ENCODE measurements at places on chromosomes 5 and 9.

DNA sequence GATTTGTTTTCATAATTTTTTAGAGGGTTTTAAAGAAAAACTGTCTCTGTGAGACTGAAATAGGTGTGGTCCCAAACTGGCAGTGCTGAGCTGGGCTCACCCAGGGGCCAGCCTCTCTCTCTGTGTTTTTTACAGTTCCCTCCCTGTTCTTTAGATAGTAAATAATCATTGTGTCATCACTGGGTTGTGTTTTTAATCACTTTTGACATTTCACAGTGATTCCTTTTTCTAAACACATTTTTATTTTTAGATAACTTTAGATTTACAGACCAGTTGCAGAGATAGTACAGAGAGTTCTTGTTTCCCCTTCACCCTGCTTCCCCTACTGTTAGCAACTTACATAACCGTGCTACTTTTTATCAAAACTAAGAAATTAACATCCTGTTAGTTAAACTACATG, 44.4 kb downstream of the MAP1B start:
- no peak for DNase-seq

DNA sequence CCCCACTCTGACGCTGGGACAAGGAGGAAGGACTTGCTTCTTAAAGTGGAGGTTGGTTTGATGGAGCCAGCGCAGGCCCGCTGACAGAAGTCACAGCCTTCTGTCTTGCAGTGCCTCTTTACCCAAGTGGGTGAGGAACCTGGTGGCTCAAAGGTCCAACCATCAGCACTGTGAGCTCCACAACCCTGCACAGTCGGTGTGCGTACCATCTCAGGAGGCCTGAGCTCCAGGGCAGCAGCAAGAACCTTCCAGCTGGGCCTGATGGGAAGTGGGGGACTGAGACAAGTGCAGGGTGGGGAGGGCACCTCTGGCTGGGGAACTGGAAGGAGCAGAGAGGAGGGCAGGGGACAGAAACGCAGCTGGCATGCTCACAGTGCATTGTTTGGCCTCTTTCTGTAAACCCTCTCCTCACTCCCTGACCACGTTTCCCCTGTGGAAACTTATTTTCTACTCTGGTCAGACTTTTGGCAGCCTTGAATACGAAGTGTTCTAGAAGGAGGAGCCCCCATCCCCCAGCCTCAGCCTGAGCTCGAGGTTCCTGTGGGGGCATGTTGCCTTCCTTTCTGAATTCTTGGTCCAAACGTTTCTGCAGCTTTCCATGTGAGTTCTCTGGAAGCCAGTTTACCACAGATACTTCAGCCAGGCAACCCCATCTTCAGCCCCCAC, 178.5 kb upstream of the PITX1 start:
- no peak for DNase-seq

DNA sequence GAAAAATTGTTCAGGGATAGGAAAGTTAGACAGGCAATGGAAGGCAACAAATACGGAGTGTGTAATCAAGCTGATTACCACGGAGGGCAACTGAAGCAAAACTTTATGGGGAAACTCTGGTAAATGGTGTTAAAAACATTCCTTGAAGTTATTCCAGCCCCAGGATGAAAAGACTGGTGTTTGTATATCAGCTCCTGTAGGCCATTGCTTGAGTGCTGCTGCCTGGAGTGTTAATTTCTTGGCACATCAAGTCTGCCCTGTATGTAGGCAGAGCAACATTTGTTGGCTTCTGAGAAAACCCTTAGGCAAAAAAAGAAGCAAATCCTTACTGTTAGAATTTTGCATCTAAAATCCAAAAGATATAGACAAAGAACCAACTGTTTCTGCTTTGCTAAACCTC, 686.5 kb upstream of the ACO1 start:
- no peak for DNase-seq

DNA sequence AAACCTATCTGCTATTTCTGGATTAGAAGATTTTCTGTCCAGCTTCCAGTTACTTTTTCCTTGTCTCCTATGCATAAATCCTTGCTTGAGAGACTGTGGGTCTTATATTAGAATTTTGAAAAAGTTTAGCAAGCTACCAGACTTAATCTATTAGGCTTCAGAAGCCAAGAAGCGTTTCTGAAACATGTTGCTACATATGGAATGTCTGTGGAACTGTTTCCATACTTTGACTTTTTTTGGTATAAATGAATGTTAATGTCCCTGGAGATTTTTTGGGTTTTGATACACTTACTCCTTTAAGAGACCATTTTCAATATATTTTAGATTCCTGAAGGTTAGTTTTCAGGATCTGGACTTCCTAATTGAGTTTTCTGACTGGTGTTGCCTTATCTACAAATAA, 191.4 kb upstream of the SGCD start:
- no peak for DNase-seq

DNA sequence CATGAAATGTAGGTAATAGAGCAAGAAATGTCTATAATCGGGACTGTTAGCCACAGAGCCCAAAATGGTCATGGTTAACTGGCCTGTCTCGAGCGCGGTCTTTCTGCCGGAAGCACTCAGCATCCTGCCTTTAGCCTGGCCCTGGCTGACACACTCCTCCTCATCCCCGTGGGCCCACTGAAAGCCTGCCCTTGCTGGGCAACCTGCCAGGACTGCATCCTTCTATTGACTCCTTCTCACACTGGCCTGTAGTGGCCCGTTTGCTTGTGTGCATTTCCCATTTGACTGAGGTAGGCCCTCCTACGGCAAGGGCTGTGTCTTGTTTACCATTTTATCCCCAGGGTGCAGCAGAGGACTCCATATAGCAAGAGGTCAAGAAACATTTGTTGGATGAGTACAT, 215.7 kb downstream of the ATPSCKMT start:
- DNase-seq = no peak

GRCh38 chr5:33369485-33370465, 71.0 kb upstream of the TARS1 start:
- no peak for DNase-seq

- no peak for DNase-seq
Measured at GRCh38 chr9:99433095-99433494, 211.0 kb downstream of the SEC61B start.

GRCh38 chr9:110291921-110292557, 35.7 kb upstream of the TXN start:
- no peak for DNase-seq

DNA sequence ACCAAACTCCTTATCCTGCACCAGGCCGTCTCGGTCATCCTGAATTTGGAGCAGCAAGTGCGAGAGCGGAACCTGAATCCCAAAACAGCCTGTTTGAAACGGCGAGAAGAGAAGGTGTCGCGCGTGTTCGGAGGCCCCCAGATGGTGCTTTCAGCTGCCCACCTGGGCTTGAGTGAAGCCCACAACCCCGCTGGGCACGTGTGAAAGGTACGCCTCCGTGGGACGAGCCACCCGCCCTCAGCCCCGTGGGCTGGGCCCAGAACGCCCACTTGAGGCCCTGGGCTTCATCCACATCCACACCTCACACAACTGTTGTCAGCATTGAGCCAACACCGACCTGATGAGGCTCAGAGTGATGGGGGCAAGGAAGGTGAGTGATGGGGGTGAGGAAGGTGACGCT, 72.8 kb downstream of the INSL6 start:
- no peak for DNase-seq

GRCh38 chr5:174692381-174692780, 32.0 kb upstream of the MSX2 start:
- DNase-seq = no peak

DNA sequence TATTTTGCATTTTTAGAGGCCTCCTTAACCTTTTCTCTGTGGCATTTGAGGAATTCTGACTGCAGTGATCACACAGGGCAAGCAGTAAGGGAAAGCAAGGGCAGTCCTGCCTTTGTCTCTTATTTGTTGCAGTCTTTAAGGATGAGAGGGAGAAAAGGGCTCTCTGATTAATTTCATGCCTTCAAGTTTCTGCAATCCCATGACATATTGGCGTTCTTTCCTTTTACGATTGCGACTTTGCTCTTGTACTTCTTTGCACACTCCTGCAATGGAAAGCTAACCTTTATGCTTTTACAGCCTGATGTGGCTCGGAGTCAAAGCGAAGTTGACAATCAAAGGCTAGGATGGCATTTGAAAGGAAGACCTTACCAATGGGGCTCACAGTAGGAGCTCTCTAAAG, 698.4 kb downstream of the DNAH5 start:
- DNase-seq = no peak

DNA sequence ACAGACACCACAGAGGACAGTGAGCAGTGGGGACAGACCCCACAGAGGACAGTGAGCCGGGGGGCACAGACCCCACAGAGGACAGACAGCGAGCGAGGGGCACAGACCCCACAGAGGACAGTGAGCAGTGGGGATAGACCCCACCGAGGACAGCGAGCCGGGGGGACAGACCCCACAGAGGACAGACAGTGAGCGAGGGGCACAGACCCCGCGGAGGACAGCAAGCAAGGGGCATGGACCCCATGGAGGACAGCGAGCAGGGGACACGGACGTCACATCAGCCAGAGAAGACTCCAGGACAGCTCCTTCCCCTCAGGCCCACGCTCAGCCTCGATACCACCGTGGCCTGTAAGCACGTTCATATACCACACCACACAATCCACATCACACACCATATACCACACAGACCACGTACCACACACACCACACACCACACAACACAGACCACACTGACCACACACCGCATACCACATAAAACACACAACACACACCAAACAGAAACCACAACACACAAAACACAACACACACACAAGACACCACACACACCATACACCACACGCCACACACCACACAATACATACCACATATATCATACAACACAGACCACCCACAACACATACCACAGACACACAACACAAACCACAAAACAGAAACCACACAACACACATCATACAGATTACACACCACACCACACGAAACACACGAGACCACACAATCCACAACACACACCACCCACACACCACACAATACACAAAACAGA, 5.2 kb upstream of the ZDHHC11 start:
- no peak for DNase-seq

GRCh38 chr5:25950681-25951080, 1087.7 kb downstream of the CDH9 start:
- DNase-seq = no peak

DNA sequence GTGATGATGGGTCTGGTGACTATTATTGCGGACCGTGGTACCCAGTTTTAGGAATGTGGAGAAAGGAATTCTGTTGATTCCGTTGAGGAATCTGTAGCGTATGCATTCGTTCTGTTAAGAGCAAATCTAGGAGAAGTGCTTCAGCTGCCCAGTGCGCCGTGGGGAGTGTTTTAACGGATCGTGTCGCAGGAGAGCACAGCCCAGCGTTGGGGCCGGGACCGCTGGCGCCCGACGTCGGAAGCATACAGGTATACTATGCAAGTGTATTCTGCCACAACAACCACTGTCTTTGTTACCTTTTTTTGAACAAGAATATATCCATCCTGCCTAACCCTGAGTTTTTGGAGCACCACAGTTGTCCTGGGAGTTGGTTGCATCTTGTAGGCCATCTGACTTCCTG, 42.7 kb downstream of the TENT4A start:
- DNase-seq = no peak

DNA sequence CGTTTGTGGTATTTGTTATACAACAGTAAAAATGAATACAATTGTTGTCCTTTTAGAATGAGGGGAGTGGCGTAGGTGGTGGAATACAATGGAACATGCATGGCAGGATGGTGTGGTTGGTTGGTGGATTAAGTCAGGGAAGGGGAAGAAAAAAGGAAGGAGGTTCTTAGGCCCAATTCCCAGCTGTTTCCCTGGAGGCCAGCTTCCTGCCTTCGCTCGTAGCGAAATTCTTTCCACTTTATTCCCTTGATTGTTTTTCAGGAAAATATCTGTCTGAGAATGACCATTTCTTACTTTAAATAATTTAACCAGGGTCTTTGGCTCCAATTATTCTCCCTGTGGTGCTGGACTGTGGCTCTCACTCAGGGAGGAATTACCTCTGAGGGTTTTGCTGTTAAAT, 24.1 kb upstream of the DMAC1 start:
- no peak for DNase-seq

All from anterior cingulate cortex (tissue), 58 donors.